ENCODE measurements at places on chromosomes 12 and 14.

DNA sequence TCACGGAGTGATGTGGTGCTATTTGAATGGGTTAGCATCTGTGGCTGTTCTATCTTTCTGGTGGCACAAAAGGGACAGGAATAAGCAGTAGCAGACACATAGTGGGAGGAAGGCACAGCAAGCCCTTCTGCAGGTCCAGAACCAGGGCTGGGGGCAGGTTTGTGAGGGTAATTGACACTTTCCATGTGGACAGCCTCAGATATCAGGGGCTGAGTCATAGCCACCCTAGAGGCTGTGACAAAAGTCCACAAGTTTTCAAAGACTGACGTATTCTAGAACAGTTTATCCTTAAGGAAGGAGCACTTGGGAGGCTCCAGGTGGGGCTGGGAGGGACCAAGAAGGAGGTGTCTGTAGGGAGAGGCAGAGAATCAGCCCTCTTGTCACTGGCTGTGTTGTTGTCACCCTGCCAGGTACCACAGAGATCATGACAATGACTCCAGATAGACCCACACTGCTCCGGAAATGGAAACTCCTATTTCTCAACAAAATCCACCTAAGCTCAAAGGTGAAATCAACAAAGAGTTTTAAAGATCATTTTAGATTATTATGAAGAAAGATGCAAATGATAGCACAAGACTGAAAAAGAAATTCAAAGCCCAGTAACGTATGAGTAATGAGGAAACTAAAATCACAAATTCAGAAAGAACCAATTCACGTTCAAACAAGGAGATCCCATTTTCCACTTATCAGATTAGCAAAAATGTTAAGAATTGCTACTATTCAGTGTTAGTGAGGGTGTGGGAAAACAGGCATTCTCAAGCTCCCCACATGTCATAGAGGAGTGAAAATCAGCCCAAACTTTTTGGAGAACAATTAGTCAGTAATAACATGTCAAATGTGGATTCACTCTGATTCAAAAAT, 48.3 kb downstream of the NFKBIA start:
- DNase-seq, result no peak

DNA sequence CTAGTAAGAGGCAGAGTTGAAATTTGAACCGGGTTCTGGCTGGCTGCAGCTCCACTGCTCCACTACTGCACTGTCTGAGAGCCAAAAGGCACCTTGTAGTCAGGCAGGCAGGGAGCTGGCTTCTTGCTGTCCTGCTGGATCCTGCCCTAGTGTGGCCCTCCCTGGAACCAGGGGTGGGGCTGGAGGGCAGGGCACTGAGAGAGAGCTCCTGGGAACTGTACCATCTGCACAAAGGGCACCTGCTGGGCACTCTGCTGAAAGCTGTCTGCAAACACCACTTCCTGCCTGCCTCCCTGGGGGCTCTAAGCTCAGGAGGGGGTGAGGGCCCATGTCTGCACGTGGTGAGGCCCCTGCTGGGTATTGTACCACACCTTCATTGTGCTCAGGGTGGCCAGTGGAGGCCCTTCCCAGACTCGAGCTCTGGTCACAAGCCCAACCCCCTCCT, 19.0 kb upstream of the TCL1B start:
- no peak for DNase-seq

DNA sequence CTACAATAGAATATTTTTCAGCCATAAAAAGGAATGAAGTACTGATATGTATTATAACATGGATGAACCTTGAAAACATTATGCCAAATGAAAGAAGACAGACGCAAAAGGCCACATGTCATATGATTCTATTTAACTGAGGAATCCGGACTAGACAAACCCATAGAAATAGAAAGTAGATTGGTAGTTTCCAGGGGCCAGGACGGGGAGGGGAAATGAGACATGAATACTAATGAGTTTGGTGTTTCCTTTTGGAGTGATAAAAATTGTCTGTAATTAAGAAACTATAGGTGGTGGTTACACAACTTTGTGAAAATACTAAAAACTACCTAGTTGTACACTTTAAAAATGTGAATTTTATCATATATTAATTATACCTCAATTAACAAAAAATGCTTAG, 247.6 kb downstream of the BCAT1 start:
- no peak for DNase-seq

DNA sequence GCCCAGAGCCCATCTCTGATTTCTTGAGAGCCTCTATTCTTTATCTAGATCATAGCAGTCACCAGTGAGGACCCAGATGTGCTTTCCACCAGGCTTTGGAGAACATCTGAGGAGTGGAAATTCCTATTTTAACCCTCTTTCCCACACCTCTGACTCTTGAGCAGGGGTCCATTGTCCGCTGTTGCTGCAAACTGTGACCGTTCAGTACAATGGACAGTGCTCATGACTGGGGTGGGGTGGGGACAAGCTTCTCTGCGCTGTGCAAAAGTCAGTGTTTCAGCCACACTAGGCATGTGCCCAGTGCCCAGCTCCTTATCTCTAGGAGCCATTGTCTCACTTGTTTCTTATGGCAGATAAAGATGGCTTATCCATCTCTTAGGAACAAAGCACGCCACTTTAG, 16.9 kb upstream of the KRT7 start:
- no peak for DNase-seq

DNA sequence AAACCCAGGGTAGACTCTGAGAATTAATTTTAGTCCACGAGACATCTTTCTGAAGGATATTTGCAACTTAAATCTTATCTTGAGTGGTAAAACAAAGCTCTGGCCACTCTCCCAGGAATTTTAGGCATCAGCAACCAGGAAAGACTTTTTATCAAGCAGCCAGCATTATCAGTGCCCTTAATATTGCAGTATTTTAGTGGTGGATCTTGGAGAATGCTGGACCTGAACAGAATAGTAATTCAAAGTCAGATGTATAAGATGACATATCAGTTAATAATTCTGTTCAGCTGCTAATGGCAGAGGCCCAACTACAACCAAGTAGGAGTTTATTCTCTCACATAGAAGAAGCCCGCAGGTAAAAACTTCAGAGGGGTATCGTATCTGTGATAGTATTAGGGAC, 59.0 kb upstream of the CRY1 start:
- no peak for DNase-seq

DNA sequence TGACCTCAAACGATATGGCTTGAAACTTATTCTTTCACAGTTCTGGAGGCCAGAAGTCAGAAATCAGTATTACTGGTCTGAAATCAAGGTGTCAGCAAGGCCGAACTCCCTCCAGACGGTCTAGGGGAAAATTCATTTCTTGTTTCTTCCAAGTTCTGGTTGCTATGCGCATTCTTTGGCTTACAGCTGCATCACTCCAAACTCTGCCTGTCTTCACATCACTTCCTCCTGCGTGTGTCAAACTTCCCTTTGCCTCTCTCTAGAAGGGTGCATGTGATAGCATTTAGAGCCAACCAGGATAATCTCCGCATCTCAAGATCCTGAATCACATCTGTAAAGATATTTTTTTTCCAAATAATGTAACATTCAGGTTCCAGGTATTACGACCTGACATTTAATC, 62.8 kb downstream of the DENND5B start:
- DNase-seq, result no peak

DNA sequence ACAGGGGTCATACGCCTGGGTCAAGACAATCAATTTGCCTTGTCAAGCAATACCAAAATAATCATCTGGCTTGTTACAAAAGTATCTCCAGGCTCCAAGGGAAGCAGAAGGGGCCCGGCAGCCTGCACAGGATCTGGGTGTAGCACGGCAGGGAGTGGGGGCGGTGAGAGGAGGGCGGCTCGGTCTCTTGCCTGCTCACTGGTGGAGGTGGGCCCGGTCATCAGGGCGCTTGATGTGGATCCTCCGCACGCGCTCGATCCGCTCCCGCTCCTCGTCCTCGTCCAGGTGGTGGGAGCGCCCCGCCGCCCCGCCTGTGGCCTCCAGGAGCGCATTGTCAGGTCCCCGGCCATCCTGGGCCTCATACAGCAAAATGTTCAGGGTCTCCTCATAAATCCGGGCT, 25.7 kb downstream of the KCTD10 start:
- DNase-seq, result no peak

Measured in stromal cell of bone marrow (primary cell).